ENCODE measurements at places on chromosomes 3 and 15. TPM values are rescaled to one million over a fixed set of nuclear protein-coding genes. Genes with fewer than 3 reads are reported as not detected.

The NRROS gene
- not detected for total RNA-seq

The DZIP1L gene
- 21.4 TPM for total RNA-seq

The EFCC1 gene
- not detected for total RNA-seq

The PCOLCE2 gene
- total RNA-seq: 0.56 TPM
